Breast epithelium (tissue), 4 donors: ENCODE measurements at places on chromosomes 7 and 10. TPM values are rescaled to one million over a fixed set of nuclear protein-coding genes. Genes with fewer than 3 reads are reported as not detected.
A peak's percentile ranks its signal among the peaks of the same experiment; 100 is the strongest.

- DNase-seq: no peak
Observed at GRCh38 chr10:71972746-71973695, 8.8 kb downstream of the CHST3 start.

- no peak for DNase-seq
Observed at GRCh38 chr10:120349069-120349468, 108.0 kb upstream of the PLPP4 start.

DNA sequence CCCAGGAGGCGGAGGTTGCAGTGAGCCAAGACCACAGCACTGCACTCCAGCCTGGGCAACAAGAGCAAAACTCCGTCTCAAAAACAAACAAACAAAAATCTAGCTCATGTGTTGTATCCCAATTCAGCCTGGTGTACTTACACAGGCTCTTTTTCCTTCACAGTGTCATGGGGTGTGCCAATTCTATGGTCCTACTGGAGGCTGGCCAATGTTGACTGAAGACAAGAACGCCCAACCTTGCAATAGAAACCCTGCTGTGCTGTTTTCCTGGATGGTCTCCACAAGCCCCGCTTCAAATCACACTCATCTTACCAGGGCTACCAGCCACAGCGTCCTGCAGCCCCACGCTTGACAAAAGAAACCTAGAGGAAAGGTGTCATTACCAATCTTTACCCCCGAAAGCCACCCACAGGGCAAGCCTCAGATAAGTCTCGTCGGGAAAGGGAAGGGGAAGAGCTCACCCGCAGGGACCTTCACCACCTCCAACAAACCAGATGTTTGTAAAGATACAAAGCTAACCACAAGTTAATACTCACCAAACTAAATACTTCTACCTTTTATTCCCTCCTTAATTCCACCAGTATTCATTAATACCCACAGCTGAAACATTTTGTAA lies 64.8 kb downstream of the TNS3 start:
- no peak for DNase-seq

- DNase-seq: no peak
Observed at GRCh38 chr10:26474026-26474425, 35.9 kb downstream of the APBB1IP start.

GRCh38 chr10:29692121-29692539 lies 57.4 kb upstream of the SVIL start:
- no peak for DNase-seq

DNA sequence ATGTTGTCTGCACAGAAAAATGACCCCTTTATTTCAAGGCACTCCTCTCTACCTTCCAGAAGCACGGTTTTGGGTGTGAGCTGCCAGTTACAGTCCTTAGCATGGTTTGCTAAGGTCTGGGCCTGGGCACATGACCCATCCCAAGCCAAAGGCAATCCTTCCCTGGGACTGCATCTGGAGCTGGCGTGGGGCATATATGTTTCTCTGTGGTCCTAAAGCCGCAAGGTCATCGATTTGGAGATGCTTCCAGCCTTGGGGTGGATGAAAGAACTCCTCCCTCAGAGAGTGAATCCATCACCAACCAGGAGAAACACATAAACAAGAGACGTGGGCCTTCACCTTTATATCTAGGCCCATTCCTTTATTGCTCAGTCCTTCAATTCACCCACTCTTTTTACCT lies 50.1 kb upstream of the IGFBP3 start:
- no peak for DNase-seq

GRCh38 chr7:128681794-128682537 lies 9.9 kb downstream of the GARIN1A start:
- no peak for DNase-seq

DNA sequence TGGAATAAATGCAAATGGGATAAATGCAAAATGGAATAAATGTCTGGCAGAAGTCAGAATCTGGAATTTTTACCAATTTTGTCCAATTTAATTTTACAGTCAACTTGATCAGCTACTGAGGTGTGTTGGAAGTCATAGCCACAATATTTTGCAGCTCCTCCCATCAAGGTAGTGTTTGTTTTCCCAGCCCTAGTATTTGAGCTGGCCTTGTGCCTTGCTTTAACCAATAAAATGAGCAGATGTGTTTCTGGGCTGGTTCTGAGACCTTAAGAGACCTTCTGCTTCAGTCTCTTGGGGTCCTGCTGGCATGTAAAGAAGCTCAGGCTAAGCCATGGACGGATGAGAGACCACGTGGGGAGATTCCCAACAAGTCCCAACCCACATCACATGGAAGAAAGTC lies 42.7 kb upstream of the RSBN1L start:
- no peak for DNase-seq

GRCh38 chr7:26398427-26398755 lies 106.7 kb downstream of the SNX10 start:
- peak; percentile 58 for DNase-seq

DNA sequence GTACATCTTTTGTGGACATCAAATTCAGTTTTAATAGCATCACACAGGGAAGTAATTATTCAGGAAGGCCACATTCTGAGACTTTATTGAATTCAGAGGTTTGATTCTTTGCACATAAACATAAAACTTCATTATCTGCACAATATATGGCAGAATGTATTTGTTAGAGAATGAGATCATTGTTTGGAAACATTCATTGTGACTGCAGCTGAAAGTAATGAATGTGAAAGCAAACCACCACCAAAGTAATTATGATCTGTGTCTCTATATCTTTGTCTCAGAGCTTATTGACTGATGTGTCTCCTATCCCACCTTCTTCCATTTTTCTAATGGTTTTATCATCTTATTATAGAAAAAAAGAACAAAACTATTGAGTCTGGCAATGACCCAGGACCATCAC lies 340.9 kb upstream of the PCDH15 start:
- DNase-seq: no peak

DNA sequence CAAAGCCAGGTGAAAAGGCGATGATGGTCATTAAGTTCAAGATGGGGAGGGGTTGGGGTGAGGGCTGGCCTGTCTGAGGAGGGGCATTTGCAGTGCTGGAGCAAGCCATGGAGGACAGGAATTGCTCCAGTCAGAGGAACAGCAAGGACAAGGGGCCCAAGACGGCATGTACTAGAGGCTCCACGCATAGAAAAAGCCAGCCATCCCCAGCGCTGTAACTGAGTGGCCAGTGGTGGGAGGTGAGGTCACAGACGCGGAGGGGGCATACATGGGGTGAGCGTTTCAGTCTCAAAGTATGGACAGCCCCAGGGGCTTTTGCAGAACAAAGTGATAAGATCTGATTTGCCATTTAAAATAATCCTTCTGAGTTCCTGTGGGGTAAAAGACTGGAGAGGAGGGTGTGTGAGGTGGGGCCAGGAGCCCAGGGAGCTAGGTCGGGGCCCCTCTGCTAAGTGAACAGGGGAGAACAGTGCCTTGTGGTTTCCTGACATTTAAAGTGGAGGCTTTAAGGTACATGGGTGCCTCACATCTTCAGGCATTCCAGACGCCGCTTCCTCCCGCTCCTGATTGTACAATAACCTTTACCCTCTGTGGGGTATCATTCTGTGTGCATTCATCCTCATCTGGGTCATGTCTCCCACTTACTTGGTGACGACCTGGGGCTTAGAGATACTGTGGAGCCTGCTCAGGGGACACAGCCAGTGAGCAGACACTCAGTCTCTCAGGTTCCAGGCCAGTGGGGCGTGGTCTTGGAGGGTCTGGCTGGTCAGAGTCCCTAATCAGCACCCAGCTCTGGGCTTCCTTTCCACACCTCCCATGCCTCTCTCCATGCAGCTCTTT lies 105.6 kb upstream of the GPR26 start:
- DNase-seq: no peak

DNA sequence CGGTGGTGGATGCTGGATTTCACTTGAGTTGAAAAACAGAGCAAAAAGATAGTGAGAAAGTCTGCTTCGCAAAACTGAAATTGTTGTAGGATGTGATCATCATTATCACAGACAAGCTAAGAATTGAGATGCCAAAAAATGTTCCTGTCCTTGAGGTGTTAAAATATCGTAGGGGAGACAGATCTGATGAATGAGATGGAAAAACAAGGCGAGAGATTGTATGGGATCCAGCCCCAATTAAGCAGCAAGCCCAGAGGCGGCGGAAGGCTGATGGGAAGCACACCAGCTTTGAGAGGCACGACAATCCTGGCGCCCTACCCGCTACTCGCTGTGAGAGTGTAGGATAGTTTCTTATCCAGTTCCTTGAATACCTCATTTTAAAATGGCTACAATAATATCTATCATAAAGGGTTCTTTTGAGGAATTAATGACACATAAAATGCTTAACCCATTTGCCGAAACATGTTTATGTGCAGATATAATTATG lies 131.1 kb upstream of the PTN start:
- DNase-seq: no peak

DNA sequence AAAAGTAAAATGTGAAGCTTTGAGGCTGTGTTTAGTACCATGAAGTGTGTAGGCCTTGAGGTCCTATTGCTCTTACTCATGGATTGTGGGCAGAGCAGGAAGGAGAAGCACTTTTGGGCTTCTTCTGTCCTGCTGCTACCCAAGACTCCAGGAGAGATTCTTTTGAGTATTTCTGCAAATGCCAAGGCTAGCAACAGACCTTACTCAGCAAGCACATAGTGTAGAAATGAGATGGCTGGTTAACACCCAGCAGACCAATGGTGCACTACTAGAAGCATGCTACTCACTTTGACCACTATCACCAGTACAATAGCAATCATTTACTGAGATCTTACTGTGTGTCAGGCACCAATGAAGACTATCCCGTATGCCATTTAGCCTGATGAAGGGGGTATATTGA lies 3.2 kb downstream of the PLPP4 start:
- no peak for DNase-seq

DNA sequence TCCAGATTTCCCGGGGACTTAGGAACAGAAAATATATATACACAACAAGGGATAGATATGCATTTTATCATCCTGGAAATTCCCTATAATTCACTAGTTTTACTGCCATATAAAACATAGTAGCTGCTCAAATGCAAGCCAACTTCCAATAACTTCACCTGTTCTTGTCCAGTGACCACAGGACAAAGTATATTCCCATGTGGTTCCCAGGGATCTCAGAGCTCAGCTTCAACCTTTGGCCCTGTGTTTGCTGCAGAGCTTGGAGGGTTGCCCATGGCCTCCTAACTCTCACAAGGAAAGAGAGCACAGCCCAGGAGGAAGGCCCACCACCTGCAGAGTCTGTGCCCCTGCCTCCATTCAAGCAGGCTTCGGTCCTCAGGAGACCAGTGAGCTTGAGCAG lies 4.5 kb upstream of the DRGX start:
- no peak for DNase-seq

DNA sequence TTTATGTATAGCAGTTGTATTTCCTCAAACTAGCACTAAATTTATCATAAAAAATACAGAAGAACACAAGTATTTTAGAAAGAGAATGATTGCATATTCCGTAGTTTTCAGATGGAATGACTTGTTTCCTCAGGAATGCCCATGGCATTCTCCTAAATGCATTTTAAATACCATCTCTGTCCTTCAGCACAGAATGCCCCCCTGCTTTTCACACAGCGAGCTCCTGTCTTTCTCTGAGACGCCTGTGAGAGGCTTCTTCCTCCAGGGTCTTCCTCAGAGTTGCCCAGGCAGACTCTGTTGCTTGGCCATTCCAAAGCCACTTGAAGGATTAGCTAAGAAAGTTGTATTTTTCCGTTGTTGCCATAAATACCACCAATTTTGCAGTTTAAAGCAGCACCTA lies 10.1 kb downstream of the LANCL2 start:
- no peak for DNase-seq

DNA sequence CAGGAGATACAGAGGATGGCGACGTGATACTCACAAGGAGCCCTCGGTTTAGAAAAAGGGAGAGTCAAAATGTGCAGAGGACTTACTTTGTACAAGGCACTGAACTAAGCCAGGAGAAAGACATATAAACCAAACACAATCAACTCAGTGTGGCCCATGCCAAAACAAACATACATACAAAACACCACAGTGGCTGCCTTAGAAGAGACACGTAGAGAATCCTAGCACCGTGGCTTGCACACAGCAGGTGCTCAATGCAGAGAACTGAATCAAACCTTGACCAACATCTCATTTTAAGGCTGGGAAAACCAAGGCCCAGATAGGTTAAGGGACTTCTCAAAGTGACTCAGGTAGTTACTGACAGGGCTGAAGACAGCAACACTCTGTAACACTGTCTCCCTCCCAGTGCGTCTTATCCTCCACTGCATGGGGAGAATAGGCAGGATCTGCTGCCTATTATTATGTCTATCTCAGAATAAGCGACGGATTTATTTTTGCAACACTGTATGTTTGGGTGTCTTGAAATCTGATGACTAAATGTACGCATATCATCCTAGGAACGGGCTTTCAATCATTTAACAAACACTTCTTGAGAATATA lies 11.0 kb downstream of the SORBS1 start:
- no peak for DNase-seq

DNA sequence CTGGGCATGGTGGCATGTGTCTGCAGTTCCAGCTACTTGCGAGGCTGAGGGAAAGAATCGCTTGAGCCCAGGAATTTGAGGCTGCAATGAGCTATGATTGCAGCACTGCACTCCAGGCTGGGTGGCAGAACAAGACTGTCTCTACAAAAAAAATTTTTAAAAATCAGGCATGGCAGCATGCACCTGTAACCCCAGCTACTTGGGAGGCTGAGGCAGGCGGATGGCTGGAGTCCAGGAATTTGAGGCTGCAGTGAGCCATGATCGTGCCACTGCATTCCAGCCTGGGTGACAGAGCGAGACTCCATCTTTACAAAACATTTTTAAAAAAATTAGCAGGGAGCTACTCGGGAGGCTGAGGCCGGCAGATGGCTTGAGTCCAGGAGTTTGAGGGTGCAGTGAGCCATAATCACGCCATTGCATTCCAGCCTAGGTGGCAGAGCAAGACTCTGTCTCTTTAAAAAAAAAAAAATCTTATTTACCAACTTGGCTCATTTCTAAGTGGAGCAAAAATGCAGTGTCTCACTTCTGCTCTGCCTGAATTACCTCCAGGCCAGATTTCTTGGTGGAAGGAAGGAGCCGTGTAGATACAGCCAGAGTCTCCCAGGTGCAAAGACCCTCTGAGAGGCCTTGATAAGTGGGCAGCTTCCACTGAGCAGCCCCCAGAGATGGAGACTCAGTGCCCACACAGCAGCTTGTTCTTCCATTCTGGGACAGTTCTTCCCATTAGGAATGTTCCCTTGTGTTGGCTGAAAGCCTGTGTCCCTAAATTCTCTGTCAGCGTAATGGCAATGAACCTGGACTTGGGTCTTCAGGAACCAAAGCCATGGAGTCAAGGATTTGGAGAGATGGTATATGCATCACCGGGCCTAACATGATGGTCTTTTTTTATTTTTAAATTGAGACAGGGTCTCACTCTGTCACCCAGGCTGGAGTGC lies 30.0 kb downstream of the GTF2IRD1 start:
- no peak for DNase-seq

Gene SPDYE5
- total RNA-seq: not detected

Gene AKR1D1
- total RNA-seq: not detected

Gene LRRC18
- not detected for total RNA-seq

Gene NKX1-2
- 0.33 TPM for total RNA-seq

Gene RPEL1
- total RNA-seq: not detected

Gene KIAA1217
- total RNA-seq: 154 TPM

Gene SKIDA1
- 0.98 TPM for total RNA-seq

Gene FZD1
- 36.1 TPM for total RNA-seq

Gene IL15RA
- total RNA-seq: 35.7 TPM

Gene AASS
- total RNA-seq: 81.4 TPM

Gene DOCK1
- total RNA-seq: 69.2 TPM
